Stimulated activated CD4-positive, alpha-beta T cell treated with anti-CD3 and anti-CD28 coated beads, Interleukin-15, amount 100 ng/mL, for 1 hour (primary cell): ENCODE measurements at places on chromosomes 1 and 21.
A peak's percentile ranks its signal among the peaks of the same experiment; 100 is the strongest.

DNA sequence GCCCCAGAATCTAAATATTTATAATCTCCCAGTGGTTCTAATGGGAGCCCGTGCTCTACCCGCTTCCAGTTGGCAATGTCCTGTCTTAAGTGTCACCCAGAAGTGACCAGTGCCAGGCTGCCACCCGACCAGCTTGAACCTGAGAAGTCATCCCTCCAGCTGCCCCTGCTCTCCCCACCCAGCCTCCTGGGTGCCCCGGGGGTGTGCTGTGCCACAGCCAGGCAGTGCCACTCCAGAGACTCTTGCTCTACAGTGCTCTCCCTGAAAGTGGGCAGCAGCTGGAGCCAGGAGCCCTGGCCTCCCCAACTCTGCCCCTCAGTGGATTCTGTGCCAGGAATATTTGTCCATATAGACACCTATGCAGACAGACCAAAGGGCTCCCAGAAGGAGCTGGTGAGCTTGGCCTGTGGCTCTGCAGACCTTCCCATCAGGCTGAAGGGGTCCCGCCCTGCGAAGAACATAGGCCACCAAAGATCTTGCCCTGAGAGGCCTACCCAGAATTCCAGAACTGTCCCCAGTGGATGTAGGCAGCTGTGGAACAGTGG is 9.0 kb upstream of the EPS8L3 start:
- no peak for DNase-seq

GRCh38 chr1:203593723-203594122 is 32.9 kb upstream of the ATP2B4 start:
- DNase-seq, result peak; percentile 39

DNA sequence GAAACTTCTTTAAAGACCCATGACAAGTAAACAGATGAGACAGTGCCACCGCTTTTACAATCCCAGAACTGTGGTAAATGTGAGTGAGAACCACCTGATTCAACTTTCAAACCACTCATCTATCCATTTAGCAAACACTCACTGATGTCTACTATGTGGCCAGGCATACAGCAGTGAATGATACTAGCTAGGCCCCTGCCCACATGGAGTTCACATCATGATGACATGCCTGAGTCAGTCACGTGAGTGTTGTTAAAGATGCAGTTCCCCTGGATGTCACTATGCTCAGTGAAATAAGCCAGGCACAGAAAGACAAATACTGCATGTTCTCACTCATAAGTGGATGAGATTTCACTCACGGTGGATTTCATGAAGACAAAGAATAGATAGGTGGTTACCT is 28.4 kb downstream of the STX6 start:
- DNase-seq, result no peak

GRCh38 chr1:245682638-245683628 is 528.1 kb downstream of the KIF26B start:
- DNase-seq, result no peak

GRCh38 chr1:226679262-226679661 is 59.8 kb downstream of the ITPKB start:
- DNase-seq, result no peak

- DNase-seq, result no peak
Observed at GRCh38 chr1:176211396-176212165, 4.5 kb upstream of the COP1 start.

DNA sequence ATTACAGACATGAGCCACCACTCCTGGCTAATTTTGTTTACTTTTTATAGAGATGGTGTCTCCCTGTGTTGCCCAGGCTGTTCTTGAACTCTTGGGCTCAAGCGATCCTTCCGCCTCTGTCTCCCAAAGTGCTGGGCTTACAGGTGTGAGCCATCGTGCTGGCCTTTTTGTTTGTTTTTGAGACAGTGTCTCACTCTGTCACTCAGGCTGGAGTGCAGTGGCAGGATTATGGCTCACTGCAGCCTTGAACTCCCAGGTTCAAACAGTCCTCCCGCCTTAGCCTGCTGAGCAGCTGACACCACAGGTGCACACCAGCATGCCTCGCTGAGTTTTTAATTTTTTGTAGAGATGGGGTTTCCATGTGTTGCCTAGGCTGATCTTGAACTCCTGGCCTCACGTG is 49.1 kb downstream of the ADARB1 start:
- no peak for DNase-seq

- DNase-seq, result no peak
Observed at GRCh38 chr1:50084389-50084788, 24.3 kb upstream of the ELAVL4 start.

DNA sequence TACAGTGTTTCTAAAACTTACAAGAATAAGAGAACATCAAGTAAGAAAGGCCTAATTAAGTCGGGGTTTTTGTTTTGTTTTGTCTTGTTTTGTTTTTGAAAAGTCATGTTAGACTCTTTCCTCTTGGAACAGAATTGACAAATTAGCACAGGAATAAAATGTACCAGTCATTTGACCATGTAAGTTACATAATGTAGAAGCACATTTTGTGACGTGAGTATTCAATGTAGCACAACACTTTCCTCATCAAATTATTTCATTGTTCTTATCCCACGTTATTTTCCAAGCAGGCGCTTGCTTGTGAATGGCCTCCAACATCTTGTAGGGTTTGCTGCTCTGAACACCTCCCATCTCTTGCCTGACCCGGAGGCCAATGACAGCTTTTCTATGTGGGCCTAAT is 34.7 kb upstream of the DNASE2B start:
- no peak for DNase-seq

DNA sequence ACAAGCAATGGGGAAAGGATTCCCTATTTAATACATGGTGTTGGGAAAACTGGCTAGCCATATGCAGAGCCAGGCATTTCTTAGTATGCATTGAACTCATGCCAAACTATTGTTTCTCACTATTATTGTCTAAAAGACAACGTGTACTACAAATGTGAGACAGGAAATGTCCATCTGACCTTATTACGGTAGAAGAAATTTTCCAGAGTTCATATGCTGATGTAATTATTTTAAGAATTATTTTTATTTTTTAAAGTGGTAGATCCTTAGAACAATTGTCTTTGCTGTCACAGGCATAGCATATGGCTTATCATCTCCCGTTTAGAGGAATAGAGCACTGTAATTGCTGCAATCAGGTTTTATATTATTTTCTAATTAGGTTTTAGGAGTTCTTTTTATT is 75.2 kb upstream of the S1PR1 start:
- no peak for DNase-seq

- DNase-seq, result no peak
Observed at GRCh38 chr21:36350282-36350910, 30.4 kb downstream of the MORC3 start.

GRCh38 chr21:31318971-31319370 is 25.1 kb downstream of the TIAM1 start:
- DNase-seq, result no peak

GRCh38 chr1:114648503-114648902 is 21.3 kb downstream of the DENND2C start:
- DNase-seq, result no peak

GRCh38 chr1:197771386-197771785 is 3.9 kb downstream of the DENND1B start:
- no peak for DNase-seq

DNA sequence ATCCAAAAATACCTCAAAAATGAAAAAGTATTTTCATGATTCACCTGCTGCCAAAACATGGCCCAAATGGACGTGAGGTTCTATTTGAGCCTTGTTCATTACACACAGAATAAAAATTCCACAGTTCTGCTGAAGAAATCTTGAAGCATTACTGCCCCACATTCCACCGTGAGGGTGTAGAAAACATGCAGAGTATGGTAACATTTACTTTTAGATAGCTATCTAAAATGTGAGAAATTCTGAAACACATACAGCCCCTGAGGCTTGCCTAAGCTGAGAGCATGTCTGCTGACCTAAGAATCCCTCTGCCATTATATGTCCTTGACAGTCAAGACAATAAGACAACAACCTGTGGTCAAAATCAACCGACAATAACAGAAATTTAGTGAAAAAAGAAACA is 186.5 kb downstream of the DSCAM start:
- no peak for DNase-seq

DNA sequence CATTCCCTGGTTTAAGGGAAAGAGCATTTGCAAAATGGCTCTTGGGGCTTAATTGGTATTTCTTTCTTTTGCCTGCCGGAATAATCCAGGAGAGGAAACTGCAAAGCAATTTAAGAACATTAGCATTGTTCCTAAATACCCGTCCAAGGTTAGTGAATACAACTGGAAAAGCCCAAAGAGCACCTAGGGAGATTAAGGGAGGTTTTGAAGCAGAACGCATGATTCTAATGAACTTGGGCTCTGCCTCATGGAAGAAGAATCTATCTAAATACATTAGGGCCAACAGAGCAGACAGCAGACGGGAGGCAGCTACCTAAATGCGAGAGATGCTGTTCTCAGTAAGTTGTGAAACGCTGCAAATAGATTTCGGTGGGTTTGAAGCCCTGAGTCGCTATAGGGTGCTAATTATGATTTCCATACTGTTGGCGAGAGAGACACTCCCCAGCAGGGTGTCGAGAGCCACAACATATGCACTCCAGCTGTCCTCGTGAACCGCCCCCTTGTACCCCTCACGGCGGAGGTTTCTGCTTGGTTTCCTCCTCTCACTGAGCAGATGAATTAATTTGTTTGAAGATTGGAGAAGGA is 326.7 kb upstream of the CAMK1G start:
- no peak for DNase-seq

GRCh38 chr1:28354121-28354520 is 15.4 kb upstream of the PHACTR4 start:
- no peak for DNase-seq

DNA sequence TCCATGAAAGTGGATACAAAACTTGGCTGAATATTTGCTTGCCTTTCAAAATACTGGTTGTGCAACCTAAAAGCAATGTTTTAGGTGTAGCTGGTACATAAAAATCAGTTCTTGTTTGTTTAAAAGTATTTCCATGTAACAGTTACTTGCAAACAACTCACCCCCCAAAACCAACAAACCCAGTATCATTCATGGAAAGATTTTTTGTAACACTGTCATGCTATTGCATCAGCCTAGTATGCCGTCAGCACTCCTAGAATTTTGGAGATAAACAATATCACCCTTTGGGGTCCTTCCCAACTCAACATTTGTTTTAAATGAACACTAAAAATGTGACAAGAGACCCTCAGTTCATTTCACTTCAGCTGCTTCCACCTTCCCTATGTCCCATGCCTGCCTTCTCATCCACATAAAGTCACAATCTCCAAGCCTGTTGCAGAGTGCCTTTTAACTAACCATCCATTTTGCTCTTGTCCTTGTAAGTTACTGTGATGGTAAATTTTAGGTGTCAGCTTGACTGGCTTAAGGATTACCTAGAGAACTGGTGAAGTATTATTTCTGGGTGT is 425.3 kb downstream of the DUSP10 start:
- DNase-seq, result no peak

- DNase-seq, result no peak
Observed at GRCh38 chr1:162984699-162985098, 84.5 kb upstream of the RGS4 start.

DNA sequence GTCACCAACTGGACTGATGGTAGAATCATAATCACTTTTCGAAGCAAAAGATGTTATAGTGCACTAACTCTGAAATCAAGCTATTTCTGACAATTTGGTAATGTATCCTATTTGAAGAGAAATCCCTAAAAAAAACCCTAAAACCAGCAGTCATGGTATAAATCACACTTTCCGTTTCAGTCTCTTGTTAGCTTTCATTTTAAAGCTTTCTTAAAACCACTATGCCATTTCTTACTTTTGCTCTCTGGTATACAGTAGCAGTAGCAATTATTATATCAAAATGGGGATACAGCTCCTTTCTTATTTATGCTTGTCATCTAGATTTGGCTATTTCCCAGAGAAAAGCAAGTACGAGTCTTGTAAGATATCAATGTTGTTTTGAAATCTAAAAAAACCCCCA is 323.3 kb downstream of the KCTD3 start:
- DNase-seq, result no peak

DNA sequence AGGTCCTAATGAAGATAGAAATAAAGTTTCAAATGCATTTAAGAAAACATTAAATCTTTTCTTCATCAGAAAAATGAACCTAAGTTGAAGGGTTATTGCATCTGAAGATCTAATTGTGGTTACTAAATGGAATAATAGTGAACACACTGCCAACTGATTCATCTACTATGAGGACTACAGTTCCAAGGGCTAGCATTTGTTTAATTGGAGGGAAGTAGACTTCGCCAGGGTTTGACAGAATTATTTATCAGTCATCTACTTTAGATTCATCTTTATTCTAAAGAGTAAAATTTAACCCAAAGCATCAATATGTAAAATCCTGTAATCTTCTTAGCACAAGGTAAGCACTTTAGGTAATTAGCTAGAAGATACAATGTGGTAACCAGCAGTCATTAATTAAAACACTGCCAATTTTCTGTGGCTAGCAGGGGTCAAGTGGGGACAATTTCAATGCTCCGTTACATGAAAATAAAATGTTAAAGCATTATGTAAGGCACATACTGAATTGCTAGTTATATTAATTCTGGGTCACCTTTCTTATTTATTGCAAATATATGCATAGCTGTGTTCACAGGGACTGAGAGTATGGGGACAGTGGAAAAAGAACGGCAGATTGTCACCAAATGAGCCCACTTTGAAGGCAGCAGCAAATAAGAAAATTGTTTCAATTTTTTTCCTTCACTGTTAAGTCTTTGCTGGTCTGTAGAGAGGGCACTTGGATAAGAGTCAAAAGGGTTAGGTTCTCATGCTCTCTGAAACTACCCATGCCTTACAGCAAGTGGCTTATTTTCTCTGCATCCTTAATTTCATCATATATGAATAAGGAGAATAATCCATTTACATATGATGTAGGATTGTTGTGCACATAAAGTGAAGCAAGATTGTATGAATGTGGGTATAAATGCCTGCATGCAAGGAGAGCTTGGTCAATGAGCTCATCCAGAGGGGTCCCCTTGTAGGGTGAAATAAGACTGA is 416.0 kb downstream of the PCP4 start:
- no peak for DNase-seq

GRCh38 chr21:34215501-34215900 is 142.1 kb downstream of the MRPS6 start:
- no peak for DNase-seq

DNA sequence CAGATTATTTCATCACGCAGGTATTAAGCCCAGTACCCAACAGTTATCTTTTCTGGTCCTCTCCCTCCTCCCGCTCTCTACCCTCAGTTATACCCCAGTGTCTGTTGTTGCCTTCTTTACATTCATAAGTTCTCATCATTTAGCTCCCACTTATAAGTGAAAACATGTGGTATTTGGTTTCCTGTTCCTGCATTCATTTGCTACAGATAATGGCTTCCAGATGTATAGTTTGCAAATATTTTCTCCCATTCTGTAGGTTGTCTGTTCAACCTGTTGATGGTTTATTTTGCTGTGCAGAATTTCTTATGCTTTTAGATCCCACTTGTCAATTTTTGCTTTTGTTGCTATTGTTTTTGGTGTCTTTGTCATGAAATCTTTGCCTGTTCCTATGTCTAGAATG is 21.1 kb upstream of the KCNH1 start:
- no peak for DNase-seq

GRCh38 chr1:91919962-91920361 is 29.2 kb upstream of the BRDT start:
- no peak for DNase-seq

GRCh38 chr1:204076891-204077290 is 4.0 kb downstream of the SOX13 start:
- no peak for DNase-seq
